ENCODE measurements at places on chromosomes 13 and 19.

- no peak for DNase-seq
Measured at GRCh38 chr13:47019977-47020376, 123.1 kb upstream of the HTR2A start.

DNA sequence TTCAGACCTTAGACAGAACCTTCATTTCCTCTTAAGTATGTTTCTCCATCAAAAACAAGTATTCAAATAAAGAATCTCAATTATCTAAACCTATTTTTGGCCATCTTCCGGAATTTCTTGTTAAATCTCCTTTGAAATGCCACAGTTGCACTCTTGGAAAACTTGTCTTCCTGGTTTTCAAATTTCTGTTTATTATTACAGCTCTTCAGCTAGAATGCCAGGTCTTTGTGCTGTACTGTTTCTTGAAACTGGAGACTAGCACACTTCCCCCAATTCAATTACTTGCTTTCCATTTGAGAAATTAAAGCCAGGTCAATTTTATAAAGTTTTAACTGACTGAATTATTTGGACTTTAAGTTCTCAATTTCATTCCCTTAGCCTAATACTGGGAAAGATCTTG lies 10.2 kb downstream of the KCNRG start:
- DNase-seq = no peak

- DNase-seq = no peak
Measured at GRCh38 chr13:46496086-46496485, 56.9 kb upstream of the LRCH1 start.

DNA sequence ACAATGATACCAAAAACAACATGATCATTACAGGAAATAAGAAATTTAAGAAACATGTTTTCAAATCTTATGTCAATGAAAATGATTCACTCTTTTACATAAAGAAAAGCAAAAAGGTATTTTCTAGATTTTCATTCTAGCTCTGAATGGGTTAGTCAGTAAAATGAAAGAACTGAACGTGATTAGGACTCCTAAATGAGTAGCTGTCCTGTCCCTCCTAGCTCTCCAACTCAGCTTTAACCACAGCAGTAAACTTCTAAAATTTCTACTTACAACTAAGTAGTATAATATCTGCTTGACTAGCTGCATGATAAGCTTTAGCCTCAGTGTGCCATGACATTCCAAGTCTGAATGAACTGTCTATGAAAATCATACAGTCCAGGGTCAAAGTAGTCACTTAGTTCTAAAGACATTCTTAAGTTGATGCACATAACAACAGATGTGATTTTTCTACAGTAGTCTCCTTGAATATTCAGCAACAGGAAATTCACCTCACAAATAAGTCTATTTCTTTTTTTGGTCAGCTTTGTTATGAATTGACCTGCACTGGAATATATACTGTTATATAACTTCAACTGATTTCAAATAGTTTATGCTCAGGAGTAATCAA lies 136.4 kb downstream of the MYCBP2 start:
- no peak for DNase-seq

Data from ACHN (cell line).